ENCODE measurements at places on chromosomes 7 and 10.

DNA sequence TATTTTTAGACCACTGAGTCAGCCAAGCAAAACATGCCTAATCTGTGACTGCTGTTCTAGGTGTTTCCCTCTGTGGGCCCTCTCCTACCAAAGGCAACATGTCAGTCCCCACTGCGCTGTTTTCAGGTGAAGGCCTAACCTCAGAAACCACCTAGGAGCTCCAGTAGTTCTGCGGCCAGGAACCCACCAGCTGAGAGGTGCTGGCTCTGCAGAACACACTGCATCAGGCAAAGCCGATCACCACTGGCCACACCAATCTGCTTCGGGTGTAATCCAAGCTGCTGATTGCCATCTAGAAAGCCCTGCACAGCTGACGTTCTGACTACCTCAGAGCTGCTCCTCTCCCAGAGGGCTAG, 14.9 kb downstream of the CAMK2G start:
- no peak for DNase-seq

GRCh38 chr7:48147078-48147591, 24.1 kb upstream of the ABCA13 start:
- DNase-seq: no peak

GRCh38 chr10:74433993-74434392, 283.0 kb downstream of the ADK start:
- DNase-seq: no peak

- no peak for DNase-seq
Measured at GRCh38 chr10:43227911-43228782, 38.7 kb downstream of the RASGEF1A start.

GRCh38 chr7:113100121-113100603, 13.5 kb upstream of the GPR85 start:
- DNase-seq: no peak

GRCh38 chr7:107291434-107291833, 122.6 kb downstream of the HBP1 start:
- DNase-seq: no peak

- DNase-seq: no peak
Measured at GRCh38 chr10:131899695-131900349, 986 bp upstream of the PPP2R2D start.

DNA sequence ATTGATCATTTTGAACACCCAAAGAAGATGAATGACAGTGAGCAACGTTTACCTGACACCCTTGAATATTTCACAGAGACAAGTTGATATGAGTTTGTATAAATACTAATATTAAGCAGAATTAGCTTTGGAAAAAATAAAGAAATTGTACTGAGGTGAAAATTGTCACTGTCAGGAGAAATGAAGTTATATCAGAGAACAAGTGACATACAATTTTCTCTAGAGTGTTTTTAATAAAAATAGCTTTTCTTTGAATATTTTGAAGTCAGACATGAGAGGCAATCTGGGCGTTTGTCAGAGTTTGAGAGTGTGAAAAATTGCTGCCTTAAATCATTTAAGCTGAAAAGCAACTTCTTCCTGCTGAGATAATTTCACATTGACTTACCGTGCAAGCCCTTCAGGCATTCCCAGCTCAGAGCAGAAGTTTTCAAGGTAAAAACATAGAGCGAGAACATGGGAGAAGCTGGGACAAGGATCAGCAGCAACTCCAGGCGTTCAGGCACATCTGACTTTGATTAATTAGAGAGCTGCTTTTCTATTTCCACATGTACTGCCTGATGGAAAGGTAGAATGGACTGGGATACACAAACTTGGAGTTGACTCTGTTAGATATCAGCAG, 535.9 kb downstream of the TFEC start:
- DNase-seq: no peak

DNA sequence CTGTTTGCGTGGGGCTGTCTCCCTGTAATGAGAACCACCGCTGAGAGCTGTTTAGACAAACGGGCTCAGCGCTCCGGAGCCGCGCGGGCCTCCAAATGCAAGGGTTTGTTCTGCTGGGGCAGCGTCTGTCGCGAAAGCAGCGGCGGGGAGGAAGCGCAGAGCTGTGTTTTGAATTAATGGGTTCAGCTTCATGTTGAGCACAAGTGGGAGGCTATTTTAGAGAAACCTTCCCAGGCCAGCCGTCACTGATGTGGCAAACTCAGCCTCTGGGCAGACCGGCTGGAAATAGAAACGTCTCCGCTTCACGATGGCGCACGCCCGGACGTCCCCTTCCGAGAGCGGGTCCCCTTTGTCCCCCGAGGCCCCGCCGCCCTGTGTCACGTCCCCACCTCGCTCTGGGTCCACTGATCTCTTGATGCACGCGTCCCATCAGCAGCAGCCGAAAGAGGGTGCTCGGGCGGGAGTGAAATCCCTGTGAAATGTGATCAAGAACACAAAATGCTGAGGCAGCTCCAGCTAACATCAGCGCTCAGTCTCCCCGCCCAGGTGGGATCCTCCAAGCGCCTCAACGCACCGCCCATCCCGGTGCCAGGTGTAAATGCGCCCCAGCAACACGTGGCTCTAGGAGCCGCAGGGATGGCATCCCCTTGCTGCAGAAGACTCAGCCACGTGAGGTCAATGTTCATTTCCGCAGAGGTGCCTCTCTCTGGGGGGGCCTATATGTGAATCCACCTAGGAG, 44.9 kb downstream of the BAMBI start:
- DNase-seq: peak; percentile 17

DNA sequence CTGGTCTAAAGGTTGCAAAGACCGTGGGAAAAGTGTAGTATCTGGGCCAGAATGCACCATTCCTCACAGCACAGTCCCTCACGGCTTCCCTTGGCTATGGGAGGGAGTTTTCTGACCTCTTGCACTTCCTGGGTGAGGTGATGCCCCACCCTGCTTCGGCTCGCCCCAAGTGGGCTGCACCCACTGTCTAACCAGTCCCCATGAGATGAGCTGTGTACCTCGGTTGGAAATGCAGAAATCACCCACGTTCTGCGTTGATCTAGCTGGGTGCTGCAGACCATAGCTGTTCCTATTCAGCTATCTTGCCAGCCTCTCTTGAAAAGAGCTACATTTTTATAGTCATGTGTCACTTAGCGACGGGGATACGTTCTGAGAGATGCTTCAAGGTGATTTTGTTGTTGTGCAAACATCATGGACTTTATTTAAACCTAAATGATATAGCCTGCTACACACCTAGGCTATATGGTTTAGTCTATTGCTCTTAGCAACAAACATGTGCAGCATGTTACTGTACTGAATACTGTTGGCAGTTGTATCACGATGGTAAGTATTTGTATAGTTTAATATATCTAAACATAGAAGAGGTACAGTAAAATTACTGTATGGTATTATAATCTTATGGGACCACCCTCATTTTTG, 120.0 kb downstream of the PPP1R9A start:
- no peak for DNase-seq

DNA sequence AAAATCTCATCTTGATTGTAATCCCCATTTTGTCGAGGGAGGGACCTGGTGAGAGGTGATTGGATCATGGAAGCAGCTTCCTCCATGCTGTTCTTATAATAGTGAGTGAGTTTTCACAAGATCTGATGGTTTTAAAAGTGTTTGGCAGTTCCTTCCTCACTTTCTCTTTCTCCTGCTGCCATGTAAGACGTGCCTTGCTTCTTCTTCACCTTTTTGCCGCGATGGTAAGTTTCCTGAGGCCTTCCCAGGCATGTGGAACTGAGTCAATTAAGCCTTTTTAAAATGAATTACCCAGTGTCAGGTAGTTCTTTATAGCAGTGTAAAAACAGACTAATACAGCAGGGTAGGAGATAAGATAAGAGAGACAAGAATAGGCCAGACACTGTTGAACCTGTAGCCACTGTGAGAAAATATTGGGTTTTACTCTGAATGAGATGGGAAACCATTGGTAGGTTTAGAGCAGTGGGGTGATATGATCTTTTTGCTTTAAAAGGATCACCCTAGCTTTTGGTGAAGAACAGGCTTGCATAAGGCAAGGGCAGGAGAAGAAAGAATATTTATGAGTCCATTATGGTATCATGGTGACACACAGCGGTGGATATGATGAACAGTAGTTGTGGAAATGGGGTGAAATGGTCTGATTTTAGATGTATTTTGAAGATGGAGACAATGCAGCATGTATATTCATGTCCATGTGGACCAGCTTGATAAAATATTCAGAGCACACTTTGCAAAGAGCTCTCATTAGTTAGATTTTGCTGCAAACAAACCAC, 11.5 kb downstream of the OR6B1 start:
- no peak for DNase-seq

DNA sequence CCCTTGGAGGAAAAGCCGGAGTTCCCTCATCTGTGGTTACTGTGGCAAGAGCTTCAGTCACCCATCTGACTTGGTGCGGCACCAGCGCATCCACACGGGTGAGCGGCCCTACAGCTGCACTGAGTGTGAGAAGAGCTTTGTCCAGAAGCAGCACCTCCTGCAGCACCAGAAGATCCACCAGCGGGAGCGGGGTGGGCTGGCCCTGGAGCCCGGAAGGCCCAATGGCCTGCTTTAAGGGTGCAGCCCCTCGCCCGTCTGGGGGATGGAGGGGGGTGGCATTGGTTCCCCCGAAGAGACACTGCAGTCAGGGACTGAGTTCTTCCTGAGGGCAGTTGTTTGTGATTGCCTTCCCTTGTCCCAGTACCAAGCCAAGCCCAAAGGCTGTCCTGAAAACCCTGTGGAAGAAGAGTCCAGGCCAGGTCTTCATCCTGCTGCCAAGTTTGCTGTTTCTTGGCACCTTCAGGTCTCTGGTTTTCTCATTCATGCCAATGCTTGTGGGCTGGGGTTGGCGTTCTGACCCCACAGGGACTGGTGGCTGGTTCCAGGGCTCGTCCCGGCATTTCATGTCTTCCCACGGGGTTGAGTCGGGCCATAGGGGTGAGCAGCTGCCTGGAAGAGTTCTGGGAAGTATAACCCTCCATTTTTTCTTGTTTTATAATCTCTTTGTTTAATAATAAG, 7.7 kb upstream of the ZNF783 start:
- DNase-seq: no peak

- no peak for DNase-seq
Measured at GRCh38 chr7:136509466-136509865, 359.0 kb upstream of the CHRM2 start.

DNA sequence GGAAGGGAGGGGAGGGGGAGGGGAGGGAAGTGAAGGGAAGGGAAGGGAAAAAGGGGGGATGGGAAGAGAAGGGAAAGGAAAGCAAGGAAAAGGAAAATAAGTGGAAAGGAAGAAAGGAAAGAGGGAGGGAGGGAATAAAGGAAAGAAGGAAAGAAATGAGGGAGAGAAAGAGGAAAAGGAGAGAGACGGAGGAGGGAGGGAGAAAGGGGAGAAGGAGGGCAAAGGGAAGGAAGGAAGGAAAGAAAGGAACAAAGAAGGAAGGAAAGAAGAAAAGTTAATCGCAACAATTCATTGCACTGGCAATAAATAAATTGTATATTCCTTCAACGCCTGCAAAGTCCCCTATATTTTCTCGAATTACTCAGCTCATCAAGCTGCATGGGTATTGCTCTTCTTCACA, 2.6 kb upstream of the VWC2 start:
- DNase-seq: no peak

- DNase-seq: no peak
Measured at GRCh38 chr10:87841186-87841585, 22.1 kb downstream of the KLLN start.

DNA sequence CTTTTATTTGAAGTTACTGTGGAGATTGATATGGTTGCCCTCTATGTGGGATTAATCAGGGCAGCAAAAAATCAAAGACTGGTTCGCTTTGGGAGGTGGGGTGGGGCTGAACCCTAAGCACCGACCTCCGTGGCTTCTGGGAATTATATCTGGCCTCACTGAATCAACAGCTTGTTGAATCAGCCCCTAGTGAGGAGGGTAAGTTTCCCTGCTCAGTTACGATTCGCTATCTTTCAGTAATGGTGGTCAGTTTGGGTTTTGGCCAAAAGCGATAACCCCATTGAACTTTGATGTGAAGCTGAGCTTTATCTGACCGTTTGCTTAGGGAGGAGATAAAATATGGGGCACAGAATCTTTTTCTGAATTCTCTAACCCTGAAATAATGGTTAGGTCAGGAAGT, 16.6 kb upstream of the ARPC1A start:
- no peak for DNase-seq

DNA sequence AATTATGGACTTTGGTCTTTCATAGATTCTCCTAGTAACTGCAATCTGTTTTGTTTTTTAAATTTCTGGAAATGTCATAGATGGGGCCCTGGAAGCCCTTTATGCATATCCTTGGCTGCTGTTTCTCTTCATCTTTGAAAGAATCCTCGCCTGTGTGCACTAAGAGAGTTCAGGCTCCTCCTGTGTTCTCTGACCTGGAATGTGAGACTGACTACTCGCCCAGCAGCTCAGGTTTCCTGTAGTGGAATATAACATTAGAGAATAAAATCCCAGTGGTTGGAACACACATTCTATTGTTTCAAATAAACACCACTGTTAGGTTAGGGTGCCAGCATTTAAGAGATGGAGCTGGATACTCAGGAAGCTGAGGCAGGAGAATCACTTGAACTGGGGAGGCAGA, 56.3 kb downstream of the WDFY4 start:
- DNase-seq: no peak

DNA sequence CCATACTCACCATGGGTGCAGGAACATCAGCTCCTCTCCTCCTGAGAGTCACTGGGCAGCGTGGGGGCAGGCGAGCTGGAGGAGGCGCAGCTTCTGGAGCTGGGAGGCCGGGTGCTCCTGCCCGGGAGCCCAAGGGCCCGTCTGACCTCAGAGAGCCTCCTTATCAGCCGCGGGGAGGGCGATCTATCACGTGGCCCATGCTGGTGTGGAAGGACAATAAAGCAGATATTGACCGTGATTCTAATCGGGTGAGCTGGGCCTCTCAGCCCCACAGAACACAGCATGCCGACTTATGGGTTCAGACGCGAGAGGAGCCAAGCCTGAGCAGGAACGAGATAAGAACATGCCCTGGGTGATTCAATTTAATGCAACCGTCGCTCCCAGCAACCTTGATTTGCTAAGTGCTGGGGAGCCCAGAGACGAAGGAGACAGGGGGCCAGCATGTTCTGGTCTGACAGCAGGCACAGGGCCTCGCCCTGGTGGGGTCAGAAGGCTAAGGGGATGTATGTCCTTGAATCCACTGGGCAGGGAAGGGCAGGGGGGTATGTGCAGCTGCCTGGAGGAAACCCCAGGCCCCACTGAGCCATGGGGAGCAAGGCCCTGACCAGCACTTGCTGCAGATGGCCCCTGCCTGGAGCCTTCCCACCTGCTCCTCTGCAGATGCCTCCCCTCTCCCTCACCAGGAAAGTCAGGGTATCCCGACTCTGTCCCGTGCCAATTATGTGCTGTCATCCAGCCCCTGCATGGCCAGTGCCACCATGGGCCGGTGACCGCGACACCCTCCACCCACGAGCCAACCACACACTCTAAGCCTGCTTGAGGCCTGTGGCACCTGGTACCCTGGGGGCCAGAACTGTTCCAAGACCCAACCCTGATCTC, 95.3 kb upstream of the RET start:
- no peak for DNase-seq

DNA sequence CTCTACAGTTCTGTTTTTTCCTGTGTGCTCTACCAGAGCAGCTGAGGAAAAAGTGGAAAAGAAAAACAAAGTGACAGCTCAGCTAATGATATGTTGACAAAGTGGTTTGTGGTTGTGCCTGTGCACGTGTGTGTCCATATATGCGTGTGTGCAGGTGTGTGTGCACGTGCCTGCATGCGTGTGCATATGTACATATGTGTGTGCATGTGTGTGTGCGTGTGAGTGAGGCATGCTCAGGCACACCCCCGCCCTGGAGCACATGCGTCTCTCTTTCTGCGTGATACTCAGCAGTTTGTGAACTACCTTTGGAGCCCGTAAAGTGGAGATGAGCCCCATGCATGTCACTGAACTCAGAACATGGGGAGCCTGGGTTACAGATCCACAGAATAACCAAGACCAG, 84.5 kb upstream of the GPR26 start:
- no peak for DNase-seq

Measured in hippocampal formation (tissue), 2 donors.